Thoracic aorta (tissue), 2 donors: ENCODE measurements at places on chromosomes 1 and 21. TPM values are rescaled to one million over a fixed set of nuclear protein-coding genes. Genes with fewer than 3 reads are reported as not detected.
A peak's percentile ranks its signal among the peaks of the same experiment; 100 is the strongest.

The NRAS gene
- 11.4 TPM for total RNA-seq

DNA sequence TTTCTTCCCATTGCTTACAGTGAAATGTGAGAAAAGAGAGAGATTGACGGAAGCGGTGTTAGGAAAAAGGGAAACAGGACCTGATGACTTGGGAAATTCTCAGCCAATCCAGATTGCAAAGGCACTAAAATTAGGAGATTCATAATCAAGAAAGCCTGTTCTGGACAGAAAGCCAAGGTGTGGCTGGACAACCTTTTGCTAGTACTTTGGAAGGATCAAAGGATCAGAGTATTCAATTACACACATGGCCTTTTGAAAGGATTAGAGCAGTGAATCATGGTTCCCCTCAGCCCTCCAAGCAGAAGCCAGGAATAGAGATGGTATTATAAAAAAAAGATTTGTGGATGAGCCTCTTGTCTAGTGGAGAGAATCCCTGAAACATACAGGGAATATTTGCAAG, 669.8 kb upstream of the ADAMTS5 start:
- H3K4me1 ChIP-seq = no peaks in the 10 kb centered on the region
- no peak overlapping the region for H3K4me3 ChIP-seq
- no peaks in the 10 kb centered on the region for H3K36me3 ChIP-seq
- no peaks in the 10 kb centered on the region for H3K27me3 ChIP-seq

The PCSK9 gene
- 0.27 TPM for total RNA-seq

DNA sequence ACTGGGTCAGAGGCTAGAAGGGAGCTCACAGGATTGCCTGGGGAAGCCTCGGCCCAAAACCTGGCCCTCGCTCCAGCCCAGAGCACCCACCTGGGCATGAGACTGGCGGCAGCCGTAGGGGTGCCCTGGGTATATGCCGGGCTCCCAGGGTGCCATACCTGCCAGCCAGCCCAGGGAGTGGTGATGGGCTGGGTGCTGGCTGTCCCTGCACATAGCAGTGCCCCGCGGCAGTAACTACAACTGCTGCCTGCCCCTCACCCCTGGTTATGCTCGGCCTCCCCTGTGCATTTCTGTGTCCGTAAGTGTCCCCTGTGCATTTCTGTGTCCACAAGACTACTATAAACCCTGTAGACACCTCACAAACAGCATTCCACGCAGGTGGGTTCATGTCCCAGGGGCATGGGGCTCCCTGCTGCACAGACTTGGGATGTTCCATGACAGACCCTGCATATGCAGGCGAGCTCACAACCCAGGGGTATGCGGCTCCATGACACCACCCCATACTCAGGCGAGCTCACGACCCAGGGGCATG, 5.8 kb upstream of the SPATC1L start:
- no peak for DNase-seq
- H3K4me1 ChIP-seq = no peaks in the 10 kb centered on the region
- H3K4me3 ChIP-seq = no peak overlapping the region
- no peaks in the 10 kb centered on the region for H3K27me3 ChIP-seq
- H3K36me3 ChIP-seq = peaks cover 49% of the 10 kb centered on the region

DNA sequence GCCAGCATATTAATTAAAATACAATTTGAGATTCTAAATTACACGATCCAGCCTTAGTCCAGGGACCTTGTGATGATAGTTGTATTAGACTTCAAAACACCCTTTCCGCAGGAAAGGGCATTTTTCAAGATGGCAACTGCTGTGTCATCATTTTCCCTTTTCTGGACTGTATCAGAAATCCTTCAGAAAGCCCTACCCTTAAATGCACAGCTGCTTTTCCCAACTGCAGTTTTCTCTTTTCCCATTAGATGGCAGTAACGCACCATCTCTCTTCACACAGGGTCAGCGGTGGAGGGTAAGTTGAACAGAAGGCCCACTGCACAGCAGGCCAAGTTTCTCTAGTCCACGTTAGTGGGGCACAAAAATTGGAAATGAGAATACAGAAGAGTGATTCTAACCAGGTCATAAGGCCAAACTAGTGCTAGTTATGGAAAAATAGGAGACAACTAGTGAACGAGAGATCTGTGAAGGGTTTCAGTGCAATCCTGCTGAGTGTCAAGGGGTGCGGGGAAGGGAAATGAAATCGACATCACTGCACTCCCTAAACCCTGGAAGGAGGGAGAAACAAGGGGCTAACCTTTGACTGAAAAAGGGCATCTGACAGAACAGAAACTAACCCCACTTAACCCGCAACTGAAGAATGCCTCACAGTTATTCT, 22.1 kb upstream of the TDRD10 start:
- no peaks in the 10 kb centered on the region for H3K36me3 ChIP-seq
- H3K27ac ChIP-seq = no peak overlapping the region
- H3K27me3 ChIP-seq = no peaks in the 10 kb centered on the region
- no peak overlapping the region for H3K4me3 ChIP-seq

The SAMSN1 gene
- 6.6 TPM for total RNA-seq

- H3K4me3 ChIP-seq = no peak overlapping the region
- DNase-seq = no peak
- H3K36me3 ChIP-seq = peaks cover 9% of the 10 kb centered on the region
- no peak overlapping the region for H3K27ac ChIP-seq
- H3K27me3 ChIP-seq = no peaks in the 10 kb centered on the region
- H3K4me1 ChIP-seq = peaks cover 7% of the 10 kb centered on the region
Observed at GRCh38 chr1:113088972-113089371, 16.0 kb downstream of the LRIG2 start.

DNA sequence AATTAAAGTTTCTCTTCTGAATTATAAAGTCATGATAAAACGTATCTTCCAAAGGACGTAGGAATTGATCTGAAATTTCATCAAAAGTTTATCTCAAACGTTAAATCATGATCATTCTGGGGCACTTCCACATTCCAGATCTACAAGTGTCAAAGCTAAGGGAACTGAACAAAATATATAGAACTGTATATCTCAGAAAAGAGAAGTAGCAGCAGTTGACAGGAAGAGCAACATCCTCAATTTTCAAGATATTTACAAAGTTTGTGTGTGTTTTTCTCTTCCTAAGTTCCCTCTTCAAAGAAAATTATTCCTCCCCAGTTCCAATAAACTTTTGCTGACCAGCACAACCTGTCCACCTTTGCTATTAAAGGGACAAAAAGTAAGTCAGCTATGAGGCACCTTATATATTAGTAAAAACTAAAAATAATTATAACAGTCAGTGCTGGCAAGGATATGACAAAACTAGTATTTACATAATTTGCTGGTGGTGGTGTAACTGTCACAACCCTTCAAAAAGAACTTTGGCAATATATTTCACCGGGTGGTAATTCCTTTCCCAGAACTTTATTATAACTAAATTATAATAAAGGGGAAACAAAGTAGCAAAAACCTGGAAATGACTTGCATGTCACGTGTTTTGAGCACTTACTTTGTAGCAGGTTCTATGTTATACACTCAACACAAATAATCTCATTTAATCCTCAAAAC, 38.5 kb upstream of the EYA3 start:
- no peak overlapping the region for H3K4me3 ChIP-seq
- no peaks in the 10 kb centered on the region for H3K27me3 ChIP-seq
- DNase-seq = no peak
- H3K36me3 ChIP-seq = no peaks in the 10 kb centered on the region
- H3K27ac ChIP-seq = no peak overlapping the region

DNA sequence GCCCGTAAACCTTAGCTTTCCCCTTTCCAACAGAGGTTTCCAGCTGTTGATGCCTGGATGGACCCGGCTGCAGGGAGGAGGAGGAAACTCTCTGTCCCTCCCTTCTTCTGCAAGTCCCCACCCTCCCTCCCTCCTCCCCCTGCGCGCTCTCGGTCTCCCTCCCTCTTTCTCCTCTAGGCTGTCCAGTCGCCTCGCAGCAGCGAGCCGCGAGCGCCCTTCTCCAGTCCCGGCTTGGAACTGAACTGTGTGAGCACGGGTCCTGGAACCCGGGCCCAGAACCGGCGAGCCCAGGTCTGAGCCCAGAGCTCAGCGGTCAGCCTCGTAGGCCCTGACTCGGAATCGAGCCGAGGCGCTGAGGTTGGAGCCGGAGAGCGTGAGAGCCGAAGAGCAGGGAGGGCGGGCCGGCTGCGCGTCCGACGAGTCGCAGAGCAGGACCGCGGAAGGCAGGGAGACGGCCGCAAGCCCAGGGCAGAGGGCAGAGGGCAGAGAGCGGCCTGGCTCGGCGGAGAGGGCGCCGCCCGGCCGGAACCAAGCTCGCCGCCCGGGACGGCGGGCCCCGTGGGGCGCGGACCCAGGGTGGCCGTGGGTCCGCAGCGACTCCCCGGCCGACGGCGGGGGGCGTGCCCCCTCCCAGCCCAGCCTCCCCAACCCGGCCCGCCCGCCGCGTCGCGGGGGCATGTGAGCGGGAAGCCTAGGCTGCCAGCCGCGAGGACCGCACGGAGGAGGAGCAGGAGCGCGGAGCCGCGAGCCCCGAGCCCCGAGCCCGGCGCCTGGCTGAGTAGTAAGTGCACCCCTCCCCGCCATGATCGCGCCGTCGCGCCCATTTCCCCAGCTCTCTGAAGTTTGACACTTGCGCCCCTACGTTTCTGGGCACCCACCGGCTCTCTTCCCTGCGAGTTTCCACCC, at the start of gene SOX13:
Gene SOX13, plus strand, starts transcription at position 185 of the 906 bp plus-strand sequence. CDS start 39,801 bp downstream, outside the sequence.
- no peaks in the 10 kb centered on the region for H3K27me3 ChIP-seq
- H3K27ac ChIP-seq = peak within 1 kb of the TSS; percentile 69
- peak within 1 kb of the TSS; percentile 84 for H3K4me3 ChIP-seq
- H3K36me3 ChIP-seq = no peaks in the 10 kb centered on the region
- no peak for DNase-seq
- peaks cover 38% of the 10 kb centered on the region for H3K4me1 ChIP-seq

DNA sequence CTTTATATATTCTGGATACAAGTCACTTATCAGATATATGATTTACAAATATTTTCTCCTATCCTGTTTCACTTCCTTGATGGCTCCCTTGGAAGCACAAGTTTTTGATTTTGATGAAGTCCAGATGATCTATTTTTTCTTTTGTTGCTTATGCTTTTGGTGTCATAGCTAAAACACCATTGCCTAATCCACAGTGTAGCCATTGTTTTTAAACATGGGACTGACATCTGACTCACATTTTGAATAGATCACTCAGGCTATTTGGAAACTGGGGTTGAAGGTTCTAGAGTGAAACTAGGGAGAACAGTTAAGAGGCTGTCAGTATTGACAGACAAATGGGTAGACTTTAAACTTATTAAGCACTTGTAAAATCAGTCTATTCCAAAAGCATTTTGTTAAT, 16.6 kb downstream of the AK4 start:
- no peak overlapping the region for H3K27ac ChIP-seq
- peaks cover 3% of the 10 kb centered on the region for H3K4me1 ChIP-seq
- no peaks in the 10 kb centered on the region for H3K36me3 ChIP-seq
- no peak overlapping the region for H3K4me3 ChIP-seq
- H3K27me3 ChIP-seq = no peaks in the 10 kb centered on the region

DNA sequence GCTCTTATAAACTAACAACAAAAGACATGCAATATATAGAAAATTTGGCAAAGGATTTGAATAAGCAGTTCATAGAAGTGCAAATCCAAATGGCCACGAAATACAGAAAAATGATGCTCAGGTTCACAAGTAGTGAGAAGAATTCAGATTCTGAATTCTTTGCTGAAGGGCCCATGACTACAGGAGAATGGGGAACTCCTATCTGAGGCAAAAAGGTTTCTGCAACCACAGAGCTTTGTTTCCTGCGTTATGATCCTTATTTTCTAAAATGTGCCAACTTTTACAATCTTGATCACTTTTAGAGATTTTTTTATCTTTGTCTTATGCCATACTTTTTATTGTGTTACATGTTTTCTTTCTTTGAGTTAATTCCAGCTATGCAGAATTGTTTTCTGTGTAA, 91.3 kb downstream of the ITSN1 start:
- H3K4me1 ChIP-seq = no peaks in the 10 kb centered on the region
- no peaks in the 10 kb centered on the region for H3K27me3 ChIP-seq
- no peak overlapping the region for H3K27ac ChIP-seq
- no peak overlapping the region for H3K4me3 ChIP-seq

The ZMYND12 gene
- not detected for total RNA-seq

DNA sequence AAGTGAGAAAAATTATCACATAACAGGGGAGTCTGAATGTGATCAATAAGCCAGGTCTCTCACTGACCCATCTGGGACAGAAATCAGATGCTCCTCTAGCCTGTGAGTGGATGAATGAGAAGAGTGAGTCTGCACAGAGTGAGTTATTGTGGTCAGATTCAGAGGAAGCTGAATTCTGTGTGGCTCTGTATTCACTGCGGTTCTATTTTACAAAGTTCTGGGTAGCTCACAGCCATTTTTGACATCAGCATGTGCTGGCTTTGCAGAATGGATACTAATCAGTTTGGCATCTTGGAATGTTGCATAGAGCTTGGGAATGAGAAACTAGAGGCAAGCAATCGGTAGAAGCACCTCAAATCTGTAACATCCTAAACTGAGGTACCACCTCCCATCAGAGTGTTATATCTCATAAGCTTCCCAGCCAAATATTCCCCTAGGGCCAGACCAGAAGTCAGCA, 3.8 kb downstream of the COLGALT2 start:
- peaks cover 8% of the 10 kb centered on the region for H3K4me1 ChIP-seq
- H3K4me3 ChIP-seq = no peak overlapping the region
- no peaks in the 10 kb centered on the region for H3K27me3 ChIP-seq
- no peaks in the 10 kb centered on the region for H3K36me3 ChIP-seq

The RUNX3 gene
- total RNA-seq = 6.8 TPM

The TMEM240 gene
- total RNA-seq = 11.1 TPM

DNA sequence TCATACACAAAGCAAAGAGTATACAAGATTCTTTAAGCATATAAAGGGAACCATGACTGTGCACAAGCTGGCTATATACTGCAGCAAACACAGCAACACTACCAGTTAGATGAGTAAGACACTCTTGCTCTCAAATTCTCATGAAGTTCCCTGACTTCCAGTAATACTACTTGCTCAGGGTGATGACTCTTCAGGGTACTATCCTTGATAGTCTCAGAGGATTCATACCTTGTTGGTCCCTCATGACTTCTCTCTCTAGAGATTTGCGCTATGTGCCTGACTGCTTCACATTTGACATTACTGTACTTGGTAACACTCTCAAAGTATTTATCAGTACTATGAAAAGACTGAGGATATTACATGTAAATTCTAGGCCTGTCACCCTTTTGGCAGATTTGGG, 159.8 kb upstream of the ZRANB2 start:
- H3K4me3 ChIP-seq = no peak overlapping the region
- no peak for DNase-seq
- H3K27me3 ChIP-seq = no peaks in the 10 kb centered on the region
- no peaks in the 10 kb centered on the region for H3K36me3 ChIP-seq
- no peaks in the 10 kb centered on the region for H3K4me1 ChIP-seq
- no peak overlapping the region for H3K27ac ChIP-seq

The RXFP4 gene
- total RNA-seq = not detected

The EFHD2 gene
- 71.3 TPM for total RNA-seq

GRCh38 chr1:30008998-30009657, 714.3 kb downstream of the MATN1 start:
- no peak overlapping the region for H3K4me3 ChIP-seq
- no peaks in the 10 kb centered on the region for H3K27me3 ChIP-seq
- no peak overlapping the region for H3K27ac ChIP-seq
- no peak for DNase-seq
- H3K36me3 ChIP-seq = no peaks in the 10 kb centered on the region
- no peaks in the 10 kb centered on the region for H3K4me1 ChIP-seq

DNA sequence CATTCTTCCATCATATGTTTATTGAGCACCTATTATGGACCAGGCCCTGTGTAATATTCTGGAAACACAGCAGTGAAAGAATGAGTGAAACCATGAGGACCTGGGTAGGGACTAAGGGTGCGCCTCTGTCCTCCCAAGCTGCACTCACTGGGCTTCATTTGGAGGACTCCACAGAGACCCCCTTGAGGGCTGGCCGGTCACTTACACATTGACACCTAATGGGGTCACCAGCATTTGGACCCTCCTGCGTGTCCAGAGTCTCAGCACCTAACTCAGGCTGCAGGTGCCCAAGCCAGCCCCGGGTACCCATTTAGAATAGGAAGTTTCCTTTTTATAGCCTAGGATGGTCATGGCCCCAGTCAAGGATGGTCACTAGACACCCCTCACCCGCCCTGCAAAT, 2.8 kb upstream of the FNDC5 start:
- H3K27ac ChIP-seq = no peak overlapping the region
- no peaks in the 10 kb centered on the region for H3K27me3 ChIP-seq
- peaks cover 6% of the 10 kb centered on the region for H3K4me1 ChIP-seq
- H3K36me3 ChIP-seq = no peaks in the 10 kb centered on the region
